ENCODE measurements at places on chromosomes 5 and 9.

- DNase-seq, result no peak
Measured at GRCh38 chr5:168409591-168410458, 76.4 kb upstream of the RARS1 start.

GRCh38 chr5:150694612-150695011 is 6.2 kb downstream of the RBM22 start:
- DNase-seq, result no peak

GRCh38 chr9:113398796-113399195 is 2.3 kb downstream of the ALAD start:
- no peak for DNase-seq

DNA sequence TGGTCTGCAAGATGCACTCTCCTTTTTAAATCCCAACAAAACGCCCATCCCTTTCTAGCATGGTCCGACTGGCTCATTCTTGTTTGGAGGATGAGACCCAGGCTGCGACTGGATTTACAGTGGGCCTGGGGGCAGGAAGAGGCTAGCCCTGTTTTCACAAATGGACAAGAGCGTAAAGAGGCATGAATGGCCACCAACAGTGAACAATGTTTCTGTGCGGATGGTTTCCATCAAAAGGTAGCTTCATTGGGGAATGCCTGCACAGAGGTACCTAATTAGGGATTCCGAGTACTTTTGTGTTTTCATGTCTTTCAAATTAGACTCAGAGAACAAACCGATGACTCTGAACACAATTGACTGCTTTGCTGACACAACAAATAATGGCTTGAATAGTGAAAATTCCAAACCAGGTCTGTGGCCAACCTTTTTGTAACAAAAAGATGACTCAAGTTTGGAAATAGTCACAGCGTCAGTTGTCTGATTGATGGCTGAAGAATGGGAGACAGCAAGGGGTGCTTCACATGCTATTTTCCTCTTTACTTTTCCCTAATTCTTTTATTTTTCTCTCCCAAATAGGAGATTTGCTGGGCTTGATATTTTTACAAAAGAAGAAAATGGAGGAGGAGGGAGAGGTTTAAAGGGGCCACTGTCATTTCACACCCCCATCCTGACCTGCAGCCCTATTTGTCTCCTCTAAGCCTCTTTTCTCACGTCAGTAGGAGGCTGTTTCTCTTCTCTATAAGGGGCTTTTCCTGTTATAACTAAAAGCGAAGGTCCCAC is 208.1 kb upstream of the S1PR3 start:
- DNase-seq, result no peak

GRCh38 chr5:14739538-14739937 is 75.0 kb downstream of the OTULIN start:
- no peak for DNase-seq

DNA sequence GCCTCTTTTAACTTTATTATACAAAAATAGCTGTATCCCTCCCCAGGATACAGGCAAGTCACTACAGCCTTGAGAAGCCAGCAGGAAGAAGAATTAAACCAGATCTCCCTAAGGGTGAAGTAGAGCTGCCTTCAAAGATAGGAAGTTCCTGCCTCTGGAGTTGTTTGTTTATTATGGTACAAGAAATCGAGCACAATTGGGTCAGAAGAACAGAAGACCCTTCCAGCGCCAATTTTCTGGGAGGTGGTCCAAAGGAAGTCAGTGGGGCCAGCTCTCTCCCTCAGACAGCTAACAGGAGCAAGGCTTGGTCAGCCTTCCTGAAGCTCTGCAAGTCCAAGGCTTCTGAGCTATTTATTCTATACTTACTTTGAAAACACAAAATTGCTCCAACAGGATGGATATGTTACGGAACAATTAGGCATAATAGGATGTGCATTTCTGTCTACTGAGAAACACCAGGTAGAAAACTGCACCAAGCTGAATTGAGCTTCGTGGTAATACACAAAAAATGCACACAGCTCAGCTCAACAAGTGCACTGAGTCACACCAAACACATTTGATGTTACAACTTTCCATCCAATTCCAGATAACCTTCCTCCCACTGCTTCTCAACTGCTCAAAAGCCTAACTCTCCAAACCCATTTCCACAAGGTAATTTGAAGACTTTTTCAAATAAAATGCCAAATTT is 16.0 kb downstream of the SERINC5 start:
- DNase-seq, result no peak

DNA sequence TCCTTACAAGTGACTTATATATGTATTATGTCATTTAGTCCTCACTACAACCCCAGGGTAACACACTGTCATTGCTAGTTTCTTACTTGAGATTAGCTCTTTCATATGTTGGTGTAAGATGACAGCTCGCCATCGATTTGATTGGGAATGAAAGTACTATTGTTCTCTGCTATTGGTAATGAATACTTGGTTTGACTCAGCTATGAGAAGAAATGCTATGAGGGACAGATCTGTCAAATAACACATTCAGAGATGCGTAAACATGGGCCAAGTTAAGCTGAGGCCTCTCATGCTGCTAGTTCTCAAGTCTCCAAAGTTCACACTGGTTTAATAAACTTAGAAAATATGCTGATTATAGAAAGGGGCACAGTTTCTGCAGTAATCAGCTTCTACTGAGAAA is 142.7 kb downstream of the SGCD start:
- DNase-seq, result no peak

DNA sequence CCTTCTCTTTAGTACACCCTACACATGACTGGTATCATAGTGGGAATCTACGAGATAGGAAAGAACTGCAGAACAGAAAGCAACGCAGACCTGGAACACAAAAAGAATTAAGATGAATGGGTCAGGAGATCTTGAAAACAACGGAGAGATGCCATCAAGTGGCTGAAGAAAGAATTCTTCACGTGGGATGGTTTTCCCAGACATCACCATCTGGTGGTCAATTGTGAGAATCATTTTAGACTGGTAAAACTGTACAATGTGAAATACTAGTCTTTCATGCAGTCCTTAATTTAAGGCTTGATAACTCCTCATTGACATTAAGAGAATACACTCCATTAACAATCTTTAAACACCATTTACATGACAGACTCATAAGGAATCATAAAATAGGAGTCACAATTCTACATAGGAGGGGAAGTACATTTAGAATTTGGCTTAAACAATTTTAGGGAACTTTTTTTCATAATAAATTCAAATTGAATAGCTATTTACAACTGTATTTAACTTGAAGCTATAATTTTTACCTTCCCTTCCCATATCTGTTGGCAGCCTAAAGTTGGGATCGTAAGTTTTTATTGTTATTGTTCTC is 128.4 kb upstream of the TRPM3 start:
- DNase-seq, result no peak

DNA sequence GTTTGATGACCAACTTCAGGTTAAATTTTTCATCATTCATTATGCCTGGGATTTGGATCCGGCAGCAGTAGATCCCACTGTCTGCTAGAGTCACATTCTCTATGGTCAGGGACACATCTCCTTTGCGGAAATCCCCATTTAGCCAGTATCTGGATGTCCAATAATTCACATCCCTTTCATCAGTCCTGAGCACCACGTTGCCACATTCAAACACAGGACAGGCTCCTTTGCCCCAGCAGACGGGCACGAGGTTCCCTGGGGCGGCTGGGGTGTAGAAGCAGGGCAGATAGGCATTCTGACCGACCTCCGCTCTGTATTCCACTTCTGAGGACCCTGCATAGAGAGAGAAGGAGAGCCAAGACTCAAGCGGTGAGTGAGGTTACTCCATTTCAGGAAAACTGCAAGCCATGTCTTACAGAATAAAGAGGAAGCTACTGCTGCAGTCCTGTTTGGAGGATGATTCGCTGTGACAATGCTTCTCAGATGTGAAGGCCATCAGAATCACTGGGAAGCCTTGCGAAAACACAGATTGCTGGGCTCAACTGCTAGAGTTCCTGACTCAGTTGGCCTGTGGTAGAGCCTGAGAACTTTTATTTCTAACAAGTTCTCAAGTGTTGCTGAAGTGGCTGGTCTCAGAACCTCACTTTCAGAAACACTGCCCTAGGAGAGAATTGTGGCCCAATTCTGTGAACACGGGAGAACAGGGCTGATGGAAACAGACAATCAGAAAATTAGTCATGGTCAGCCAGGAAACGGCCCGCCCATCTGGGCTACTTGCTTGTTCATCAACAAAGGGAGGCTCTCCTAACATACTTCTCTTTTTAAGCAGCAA is 2.0 kb downstream of the HAVCR2 start:
- DNase-seq, result no peak

DNA sequence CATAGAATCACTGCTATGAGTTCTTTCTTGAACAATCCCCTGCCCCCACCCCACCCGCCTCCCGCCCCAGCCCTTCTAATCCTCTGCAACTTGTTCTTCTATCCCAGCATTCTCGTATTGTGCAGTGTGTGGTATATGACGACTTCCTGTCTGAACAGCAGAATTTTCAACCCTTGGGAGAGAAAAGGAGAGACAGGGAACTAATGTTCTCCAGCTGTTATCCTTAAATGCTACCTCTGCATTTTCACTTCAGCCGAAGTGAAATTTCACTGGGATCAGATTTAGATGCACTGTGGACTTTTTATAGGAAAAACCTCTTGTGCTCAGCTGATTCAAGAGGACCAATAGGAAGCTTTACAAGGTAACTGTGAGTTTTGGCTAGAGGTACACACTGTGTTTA is 2.2 kb downstream of the FBXL7 start:
- DNase-seq, result no peak

DNA sequence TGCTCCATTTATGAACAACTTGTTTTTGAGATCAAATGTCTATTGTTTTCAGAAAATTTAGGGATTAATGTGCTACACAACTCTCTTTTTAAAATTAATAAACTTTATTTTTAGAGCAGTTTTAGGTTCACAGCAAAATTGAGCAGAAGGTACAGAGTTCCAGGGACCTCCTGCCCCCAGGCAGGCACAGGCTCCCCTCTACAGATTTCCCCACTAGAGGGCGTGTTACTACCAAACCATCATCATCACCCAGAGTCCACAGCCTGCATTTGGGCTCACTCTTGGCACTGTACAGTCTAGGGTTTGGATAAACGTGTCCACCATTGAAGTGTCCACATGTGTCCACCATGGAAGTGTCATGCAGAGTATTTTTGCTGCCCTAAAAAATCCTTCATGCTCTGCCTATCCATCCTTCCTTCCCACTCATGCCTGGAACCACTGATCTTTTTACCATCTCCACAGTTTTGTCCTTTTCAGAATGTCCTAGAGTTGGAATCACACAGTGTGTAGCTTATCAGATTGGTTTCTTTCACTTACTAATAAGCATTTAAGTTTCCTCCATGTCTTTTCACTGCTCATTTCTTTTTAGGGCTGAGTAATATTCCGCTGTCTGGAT is 61.7 kb downstream of the MRPL36 start:
- DNase-seq, result no peak

DNA sequence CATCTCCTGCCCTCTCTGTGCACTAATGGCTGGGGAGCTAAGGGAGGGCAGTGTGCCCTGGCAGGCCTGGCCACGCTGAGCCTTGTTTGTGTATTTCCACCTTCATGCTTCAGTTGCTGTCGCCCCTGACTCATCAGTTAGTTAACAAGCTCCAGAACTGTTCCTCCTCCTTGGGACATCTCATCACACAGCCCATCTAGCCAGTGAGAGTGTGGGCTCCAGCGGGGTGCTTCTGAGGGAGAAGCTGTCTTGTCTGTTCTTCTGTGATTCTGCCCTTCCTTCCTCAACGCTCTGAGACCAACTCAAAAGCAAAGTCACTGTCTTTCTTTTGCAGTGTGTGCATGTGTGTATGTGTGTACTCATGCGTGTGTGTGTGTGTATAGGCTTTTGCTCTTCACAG is 58.3 kb upstream of the CPEB4 start:
- DNase-seq, result peak; percentile 2

DNA sequence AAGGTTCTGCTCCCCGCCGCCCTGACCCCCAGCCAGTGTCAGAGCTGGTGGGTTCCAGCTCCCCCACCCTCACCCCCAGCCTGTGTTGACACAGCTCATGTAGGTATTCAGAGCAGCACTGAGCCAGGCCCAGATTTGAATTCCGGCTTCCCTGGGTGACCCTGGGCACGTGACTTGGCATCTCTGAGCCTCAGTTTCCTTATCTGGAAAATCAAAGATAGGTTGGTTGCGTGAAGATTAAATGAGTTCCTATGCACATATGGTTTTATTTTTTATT is 42.0 kb downstream of the HMCN2 start:
- DNase-seq, result no peak

GRCh38 chr9:93303806-93304573 is 120.1 kb downstream of the WNK2 start:
- no peak for DNase-seq

DNA sequence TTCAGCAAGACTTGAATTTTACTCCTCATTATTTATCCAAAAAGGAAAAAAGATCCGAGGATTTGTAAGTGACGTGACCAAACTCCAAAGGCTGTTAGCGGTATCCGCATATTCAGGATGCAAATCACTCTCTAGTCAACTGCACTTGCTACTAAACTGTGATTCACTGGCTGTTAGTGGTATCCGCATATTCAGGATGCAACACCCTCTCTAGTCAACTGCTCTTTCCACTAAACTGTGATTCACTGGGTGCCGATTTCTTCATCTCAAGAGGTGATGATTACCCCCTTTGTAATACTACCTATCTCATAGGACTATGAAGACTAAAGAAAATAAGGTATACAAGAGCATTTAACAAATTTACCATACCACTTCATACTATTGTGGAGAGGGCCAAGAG is 5.7 kb downstream of the MAPKAP1 start:
- no peak for DNase-seq

DNA sequence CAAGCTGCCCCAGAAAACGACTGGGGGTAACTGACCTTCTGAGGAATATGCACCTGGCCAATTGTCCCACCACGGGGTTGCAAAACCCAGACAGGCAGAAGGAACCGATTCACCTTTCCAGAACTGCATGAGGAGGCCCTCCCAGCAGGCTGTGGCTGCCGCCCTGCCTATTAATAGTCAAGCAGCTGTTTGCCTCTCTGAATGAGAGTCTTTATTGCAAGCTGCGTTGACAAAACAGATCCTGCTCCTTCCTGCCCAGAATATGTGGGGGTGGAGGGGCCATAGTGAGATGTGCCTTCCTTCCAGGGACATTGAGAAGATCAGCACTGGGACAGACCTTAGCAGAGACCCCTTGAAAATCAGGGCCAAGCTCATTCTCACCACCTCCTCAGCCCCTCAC is 18.3 kb upstream of the TCOF1 start:
- no peak for DNase-seq

DNA sequence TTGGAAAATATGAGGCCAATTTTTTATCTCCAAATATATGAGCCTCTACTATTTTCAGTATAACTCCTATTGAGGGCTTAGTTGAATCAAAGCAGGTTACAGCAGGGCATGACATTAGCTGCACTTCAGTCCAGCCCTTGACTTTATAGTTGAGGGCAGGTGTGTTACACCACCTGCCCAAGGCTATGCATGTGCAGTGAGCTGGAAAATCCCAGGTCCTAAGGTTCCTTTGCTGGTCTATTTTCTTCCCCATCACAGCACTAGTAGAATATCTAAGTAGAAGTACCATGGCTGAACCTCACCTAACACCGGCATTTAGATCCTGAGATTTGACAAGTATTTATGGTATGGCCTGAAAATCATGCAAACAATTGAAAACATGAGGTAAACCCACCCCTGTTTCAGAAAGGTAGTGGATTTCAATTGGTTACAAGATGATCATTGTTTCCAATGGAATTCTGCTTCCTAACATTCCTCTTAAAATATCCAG is 201.1 kb downstream of the SEMA5A start:
- DNase-seq, result peak; percentile 77

Data from DMS79 (cell line).